Stimulated activated CD4-positive, alpha-beta T cell treated with anti-CD3 and anti-CD28 coated beads, Interleukin-15, amount 100 ng/mL, for 1 hour (primary cell): ENCODE measurements at places on chromosomes 3 and 15.

GRCh38 chr3:186931532-186932280, 1.4 kb downstream of the ST6GAL1 start:
- DNase-seq: peak; percentile 37

DNA sequence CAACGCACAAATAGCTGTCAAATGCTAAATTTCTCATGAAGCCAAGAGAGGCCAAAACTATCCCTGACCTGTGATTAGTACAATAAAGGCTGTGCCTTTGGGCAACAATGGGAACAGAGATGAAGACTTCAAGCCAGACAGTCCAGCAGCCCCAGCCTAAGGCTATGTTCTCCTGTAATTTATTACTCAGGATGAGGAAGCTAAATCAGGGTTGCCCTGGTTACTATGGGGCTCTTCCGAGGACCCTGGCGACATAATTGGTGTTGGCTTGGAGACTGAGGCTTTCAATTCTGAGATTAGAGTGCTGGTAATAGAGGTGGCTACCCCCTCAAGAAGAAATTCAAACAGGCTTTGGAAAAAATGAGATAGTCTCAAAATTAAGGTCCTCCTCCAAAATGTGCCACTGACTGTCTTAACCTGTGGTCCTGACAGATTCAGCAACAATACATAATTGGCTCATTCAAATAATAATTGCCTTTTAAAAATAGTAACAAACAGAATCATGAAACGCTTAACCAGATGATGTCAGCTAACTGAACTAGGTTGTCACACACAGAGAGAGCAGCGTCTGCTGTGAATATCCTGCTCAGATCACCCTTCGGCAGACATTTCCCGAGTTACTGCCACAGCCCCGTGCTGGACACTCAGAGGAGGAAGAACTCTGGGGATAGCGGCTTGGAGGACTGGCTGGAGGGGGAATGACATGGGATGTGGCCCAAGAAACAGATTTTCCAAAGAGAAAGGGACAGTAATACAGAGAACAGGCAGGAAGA, 43.0 kb downstream of the NSMCE3 start:
- DNase-seq: no peak

DNA sequence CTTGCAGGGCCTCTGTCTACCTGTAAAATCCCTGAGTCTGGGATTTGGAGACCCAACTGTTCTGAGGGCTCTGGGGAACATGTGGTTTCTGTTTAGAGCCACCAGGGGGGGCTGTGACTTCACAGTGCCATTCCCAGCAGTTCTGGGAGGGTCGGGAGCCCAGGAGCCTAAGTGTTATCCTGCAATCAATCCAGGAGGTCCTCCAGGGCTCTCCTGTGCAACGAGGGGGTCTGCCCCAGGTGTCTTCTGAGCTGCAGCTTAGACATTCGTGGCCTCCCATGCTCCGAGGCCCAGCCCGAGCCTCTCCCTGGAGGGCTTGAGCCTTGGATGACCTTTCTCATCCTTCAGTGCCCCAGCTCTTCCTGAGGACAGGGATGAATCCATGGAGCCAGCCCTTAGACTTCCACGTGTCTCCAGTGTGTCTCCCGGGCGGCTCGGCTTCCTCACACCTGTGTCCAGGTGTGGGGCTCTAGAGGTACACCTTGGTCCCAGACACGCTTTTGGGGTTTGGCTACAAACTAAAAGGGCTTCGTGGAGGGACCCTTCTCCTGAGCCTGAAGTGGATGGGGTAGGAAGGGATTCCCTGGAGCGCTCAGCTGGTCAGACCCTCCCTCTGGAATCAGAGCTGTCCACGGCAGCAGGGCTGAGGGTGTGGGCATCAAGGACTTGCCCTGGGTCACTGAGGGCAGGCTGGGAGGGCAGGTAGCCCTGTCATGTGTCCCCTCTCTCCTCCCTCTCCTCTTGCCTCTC, 20.3 kb upstream of the ABTB1 start:
- no peak for DNase-seq

DNA sequence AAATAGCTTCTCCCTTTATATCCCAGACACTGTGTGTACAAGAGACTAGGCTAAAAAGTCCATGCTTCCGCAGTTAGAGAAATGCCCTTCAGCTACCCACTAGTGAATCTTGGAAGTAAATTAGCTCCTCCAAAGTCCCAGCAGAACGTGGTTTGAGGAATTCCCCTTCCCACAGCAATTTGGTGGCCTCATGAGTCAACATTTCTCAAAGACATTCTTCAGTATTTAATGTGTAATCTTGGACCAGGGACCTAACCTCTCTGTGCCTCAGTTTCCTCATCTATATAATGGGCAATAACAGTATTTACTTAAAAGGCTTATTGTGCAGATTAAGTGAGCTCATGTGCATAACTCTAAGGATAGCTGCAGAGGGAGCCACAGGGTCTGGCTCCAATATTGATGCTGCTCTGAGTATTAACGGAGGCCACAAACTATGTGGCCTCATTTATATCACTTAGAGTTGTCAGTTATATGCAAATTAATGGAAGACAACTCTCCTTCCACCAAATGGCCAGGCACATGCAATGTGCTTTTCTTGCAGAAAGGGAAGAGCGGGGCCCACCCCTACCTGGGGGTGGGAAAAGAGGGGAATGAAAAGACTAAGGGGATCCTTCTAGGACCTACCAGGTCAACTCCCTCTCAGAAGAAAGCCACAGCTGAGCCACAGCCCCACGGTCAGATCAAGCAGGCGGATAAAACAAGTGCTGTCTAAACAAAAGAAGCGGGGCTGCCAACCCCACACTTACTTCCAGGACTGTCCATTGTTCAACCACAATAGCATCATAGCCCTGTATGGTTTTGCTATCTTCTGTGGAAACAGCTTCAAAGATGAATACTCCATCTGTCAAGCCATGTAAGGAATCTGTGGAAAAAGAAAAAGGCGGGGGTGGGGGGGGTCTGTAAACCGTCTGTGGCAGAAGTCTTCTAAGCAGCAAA, 92.4 kb downstream of the OXNAD1 start:
- no peak for DNase-seq

DNA sequence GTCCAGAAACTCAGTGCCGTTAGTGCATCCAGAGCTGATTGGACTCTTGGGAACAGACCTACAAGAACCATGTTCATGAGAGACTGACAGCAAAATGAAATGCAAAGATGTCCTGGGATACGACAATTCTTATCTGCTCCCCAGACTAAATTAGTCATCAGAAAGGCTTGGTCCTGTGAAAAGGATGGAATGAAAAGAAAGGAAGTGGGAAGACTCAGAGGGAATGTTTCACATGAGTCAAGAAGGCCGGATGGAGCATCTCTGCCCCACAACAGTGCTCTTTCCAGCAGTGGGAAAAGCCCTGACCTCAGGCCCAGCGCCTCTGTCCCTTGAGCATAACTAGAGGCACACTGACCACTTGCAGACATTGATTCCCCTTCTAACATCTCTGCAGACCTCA, 39.3 kb upstream of the UACA start:
- DNase-seq: no peak

DNA sequence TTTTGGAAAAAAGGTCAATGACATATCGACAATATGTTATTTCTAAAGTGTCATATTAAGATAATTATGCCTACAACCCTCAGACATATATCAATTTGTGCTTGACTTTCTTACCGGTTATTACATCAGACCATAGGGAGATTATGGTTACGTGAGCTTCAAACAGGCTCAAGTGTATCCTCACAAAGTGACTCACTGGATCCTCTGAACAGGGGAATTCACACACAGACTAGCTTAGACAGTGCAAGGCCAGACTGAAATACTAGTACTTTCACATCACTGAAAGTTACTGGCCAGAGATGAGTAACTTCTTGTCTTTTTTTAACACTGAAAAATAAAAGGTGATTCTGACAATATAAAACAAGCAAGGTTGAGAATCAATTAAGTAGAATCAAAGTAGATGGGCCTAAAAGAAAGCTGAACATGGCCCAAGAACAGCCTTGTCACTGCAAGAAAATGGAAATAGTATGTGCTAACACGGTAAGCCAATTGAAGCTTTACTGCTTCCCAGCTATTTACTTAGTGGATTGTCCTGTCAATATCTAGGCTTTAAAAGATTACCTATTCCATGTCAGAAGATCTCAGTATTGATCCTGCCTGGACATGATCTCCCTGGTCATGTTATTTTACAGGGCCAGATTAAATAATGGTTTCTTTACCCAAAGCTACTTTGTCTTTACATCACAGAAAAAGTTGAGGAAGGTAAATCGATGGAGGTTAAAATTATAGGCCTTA, 848.6 kb downstream of the ROBO1 start:
- DNase-seq: no peak

DNA sequence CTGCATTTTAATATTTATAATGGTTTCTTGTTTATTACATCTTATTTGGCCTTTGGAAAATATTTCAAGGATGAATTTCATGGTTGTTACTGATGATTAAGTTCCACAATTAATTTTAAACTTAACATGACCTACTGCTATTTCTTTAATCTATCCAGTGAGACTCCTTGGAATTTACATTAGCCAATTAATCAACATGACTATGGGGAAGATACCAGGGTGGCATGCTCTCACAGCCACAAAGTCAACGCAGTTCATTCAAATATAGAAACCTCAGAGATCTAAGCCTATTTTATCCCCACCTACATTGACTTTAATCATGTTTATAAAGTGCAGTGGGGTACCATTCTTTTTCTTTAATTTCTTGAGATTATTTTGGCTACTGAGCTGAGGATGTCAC, 43.6 kb upstream of the PDZRN3 start:
- DNase-seq: no peak

DNA sequence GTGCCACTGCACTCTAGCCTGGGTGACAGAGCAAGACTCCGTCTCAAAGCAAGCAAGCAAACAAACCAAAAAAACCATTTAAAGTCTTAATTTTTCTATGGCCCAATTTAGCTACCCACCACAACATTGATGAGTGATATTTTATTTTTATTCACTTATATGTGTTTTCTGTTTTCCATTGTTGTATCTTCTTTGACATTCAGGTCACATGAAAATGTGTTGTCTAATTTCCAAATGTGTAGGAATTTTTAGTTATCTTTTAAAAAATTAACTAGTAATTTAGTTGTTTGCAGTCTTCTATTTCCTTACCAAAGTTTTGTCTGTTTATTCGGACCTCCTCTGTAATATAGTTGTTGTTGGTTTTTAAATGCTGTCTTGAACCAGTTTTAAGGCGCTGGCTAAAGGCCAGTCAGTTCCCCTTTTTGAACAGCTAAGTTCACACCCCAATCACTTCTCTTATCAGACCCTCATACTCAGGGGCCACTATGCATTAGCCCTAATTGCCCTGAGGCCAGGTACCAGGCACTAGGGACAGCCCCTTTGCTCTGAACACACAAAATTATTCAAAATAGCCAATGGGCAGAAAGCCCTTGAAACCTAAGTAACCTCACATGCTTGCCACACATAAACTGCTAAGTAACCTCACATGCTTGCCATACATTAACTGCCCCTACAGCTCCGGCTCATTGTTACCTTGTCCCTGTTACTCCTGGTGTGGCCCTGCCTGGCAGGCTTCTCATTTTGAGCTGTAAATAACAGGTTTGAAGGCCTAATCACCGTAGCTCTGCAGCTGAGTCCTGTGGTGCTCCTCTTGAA, 4.3 kb upstream of the CCR4 start:
- DNase-seq: no peak

DNA sequence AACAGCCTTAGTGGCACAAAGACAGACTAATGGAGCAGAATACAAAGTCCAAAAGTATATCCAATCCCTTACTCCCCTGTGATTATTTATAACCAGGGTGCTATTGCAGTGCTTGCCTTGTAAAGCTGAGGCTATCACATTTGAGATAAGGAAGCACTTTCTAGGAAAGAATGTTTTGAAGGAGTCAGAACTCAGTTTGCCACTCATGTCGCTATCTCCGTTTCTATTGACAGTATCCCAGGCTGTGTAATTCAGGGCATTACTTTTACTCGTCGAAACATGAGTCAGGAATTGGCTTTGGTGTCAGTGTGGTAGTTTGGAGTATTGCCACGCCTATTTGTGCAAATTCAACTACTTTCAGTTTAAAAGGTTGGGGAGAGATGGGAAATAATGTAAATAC, 78.4 kb downstream of the FBXL2 start:
- no peak for DNase-seq

- DNase-seq: no peak
These were observed 222.0 kb upstream of the IL12A start for GRCh38 chr3:159766563-159767185.

DNA sequence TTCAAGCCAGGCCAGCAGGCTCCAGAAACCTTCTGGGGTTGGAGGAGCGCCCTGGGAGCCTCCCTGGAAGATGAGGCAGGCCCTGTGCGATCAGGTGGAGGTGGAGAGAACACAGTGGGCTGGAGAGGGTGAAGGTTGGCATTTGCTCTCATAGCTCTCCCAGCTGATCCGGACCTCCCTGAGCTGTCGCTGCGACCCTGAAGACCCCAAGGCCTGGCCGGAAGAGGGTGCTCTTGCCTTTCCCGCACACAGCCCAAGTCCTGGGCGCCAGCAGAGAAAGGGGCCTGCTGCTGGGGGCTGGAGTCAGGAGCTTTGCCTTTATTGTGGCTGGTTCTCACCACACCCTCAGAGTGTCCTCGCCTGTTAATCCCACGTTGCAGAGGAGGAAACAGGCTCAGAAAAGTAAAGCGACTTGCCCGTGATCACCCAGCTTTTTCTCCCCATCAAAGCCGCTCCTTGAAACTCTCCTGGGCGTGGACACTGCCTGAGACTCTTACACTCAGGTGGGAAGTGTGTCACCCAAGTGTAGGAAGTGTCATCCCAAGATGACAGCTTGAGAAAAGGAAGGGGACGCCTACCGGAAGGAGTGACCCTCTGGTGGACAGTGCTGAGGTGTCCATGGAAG, 8.6 kb upstream of the RPL29 start:
- DNase-seq: no peak

- no peak for DNase-seq
These were observed 107.9 kb upstream of the GALNT15 start for GRCh38 chr3:16066545-16066944.

DNA sequence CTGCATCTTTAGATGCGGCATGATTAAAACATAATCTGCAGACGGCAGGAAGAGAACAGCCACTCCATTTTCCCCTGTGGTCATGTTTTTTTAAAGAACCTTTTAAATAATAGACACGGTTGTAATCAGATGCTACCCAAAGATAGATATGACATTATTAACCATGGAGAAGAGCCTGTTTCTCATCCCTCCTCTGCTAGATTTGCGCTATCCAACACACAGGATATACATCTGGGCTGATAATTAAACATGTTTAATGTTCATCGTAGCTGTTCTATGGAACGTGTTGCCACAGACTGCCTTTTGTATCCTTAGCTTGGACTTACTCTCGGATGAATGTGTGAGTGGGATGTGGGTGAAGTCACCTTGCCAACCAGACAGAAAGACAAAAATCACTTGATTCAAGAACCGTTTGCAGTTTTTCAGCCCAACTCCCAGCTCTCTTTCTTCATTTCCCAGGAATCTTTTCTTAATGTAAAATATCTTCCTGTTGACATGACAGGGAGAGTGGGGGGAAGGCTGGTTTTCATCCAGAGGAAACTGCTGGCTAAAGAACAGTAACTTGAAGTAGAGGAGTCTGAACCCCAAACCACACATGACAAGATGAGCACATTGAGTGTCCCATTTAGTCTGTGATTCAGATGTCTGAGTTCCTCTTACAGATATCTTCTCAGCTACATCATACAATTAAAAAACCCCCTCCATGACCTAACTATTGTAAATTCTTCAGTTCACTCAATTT, 118.6 kb upstream of the PRICKLE2 start:
- DNase-seq: no peak
